ENCODE measurements at places on chromosomes 3 and 15.

- DNase-seq: peak; percentile 72
These were observed 14.4 kb downstream of the ATP13A3 start for GRCh38 chr3:194472290-194472920.

DNA sequence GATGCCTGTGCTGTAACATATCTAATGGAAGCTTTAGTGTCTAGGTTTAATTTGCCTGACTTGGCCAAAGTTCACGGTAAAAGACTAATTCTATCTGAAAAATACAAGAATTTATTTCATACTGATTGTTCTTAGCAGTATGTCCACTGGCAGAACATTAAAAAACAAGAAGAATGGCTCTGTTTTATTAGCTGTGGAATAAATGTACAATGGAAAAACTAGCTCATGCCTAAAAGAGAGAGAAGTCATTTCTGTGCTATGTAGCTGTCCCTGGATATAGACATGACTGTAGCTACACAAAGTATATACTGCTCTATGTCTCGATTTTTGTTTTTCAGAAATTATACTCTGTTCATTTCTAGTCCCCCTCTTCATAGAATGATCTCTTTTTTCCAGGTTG lies 13.9 kb upstream of the VGLL3 start:
- no peak for DNase-seq

DNA sequence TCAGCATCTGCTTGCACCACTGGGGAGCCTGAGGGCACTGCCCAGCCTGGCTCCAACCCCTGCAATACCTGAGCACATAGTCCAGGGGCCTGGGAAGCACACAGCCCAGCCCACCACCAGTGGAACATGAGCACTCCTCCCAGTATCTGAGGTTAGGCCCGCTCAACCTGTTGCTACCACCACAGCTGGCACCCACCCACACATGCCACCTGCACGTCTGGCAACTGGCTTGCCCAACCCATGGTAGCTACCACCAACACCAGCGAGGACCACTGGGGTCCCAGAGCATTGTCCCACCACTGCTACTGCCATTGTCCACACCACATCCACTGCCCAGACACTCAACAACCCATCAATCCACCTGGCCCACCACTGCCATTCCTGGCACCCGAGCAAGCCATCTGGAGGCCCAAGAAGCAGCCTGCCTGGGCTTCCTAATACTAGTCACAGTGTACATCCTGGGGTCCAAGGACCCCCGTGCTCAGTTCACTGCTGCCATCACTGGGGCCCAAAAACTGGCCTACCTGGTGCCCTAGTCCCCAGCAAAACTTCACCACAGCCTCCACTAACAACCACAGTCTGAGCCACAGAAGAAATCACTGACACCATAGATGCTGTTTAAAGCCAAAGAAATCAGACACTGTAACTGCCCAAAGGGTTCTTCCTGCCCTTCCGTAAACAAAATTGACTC lies 62.1 kb upstream of the TBC1D23 start:
- no peak for DNase-seq

- no peak for DNase-seq
These were observed 413.0 kb downstream of the RBMS3 start for GRCh38 chr3:29693863-29694262.

DNA sequence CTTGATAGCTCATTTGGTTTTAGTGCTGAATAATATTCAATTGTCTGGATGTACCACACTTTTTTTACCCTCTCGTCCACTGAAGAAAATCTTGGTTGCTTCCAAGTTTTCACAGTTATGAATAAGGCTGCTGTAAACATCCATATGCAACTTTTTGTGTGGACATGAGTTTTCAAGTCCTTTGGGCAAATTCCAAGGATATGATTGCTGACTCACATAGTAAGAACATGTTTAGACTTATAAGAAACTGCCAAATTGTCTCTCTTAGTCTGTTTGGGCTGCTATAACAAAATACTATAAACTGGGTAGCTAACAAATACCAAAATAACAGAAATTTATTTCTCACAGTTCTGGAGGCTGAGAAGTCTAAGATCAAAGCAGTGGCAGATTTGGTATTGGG lies 59.5 kb upstream of the TNFSF10 start:
- no peak for DNase-seq

GRCh38 chr3:137297770-137298169 lies 340.0 kb downstream of the IL20RB start:
- no peak for DNase-seq

GRCh38 chr3:30628205-30628900 lies 22.0 kb downstream of the TGFBR2 start:
- DNase-seq: peak; percentile 15

DNA sequence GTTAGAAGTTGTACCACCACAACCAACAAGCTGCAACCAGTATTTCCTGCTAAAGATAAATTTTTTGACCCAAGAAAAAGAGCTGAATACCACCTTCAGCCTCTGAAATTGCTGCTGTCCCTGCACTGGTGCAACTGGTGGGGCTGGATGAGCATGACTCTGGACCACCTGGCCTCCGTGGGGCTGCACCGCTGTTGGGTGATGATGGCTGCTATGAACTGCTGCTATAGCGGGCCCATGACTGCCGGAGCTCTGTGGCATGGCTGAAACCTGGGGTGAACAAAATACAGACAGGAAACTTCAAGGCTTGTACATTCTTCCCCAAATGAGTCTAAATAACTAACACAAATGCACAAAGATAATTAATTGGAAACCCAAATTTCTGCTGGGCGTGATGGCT lies 28.9 kb downstream of the SIN3A start:
- DNase-seq: no peak

DNA sequence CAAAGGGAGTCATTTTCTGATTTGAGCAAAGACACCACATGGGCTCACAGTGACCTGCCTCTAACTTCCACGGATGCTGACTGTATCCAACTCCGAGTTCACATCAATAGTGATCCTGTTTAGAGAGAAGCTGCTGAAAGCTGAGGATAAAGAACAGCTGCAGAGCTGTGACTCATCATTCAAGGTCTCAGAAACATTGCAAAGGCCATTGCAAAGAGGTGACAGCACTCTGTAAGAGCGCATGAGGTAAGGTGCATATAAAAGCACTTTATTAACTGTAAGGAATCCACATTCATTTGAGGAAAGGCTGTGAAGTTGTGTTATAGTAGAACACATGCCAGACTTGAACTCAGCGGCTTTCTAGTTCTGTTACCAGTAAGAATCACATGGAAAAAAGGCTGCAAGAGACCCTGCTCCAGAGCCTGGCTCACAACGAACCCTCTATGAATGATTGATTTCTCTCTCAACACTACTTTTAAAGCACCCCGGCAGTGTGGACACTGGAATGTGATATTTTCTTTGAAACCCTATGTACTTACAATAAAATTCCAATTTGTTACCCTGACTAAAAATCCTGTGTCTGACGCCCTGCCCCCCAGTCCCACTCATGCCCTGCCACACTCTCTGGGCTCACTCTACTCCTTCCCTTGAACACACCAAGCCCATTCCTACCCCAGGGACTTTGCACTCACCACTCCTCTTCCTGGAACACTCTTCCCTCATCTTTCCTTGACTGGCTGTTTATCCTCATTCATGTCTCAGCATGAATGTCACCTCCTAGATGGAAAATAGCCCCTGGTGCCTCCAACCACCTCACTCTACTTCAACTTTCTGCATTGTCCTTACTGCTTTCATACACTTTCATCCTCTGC lies 111.2 kb downstream of the LSM3 start:
- DNase-seq: no peak

DNA sequence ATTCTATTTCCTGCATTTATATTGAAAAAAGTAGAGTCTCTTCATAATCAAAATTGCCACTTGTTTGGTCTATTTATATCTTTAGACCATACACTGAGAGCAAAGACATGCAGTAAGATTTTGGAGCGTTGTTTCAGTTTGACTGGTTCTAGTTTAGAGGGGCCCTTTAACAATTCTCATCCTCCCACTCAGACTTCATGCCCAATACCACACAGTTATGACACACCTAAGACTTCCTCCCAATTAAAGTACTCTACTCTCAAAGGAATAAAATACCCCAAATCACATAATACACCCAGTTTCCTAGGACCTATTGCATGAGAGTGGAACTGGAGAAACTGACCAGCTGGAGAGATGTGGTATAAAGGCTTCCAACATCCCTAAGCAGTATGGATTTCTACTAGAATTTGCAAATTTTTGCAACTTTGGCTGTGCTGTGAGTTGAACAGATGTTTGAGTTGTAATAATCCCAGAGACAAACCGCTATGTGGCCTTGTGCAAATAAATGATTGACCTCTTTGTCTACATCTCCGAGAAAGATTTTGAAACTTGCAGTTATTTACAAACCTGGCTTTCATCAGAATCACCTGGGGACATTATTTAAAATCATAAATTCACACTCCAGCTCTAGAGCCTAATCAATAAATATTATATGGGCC lies 170.0 kb upstream of the ROBO2 start:
- no peak for DNase-seq

DNA sequence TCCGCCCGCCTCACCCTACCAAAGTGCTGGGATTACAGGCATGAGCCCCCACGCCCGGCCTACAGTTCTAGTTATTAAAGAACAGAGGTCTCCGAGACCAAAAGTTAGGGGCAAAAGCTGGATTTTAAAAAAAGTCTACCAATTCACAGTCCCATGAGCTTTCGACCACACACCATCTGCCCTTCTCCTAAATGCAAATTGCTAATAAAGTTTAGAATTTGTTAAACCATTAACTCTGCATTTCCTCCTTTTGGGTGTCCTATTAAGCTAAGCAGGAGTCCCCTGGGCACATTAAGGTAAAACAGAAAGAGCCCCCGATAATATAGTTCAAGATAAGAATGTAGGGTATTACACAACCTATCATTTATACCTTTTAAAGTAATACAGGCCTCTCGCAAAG lies 322.7 kb downstream of the FOXP1 start:
- DNase-seq: no peak

GRCh38 chr15:89912145-89912673 lies 543 bp downstream of the ARPIN start:
- DNase-seq: no peak

GRCh38 chr15:83106994-83107840 lies at the start of gene TM6SF1:
Gene TM6SF1 (plus strand): TSS chr15:83107645. CDS start chr15:83107681, 36 bp downstream.
- no peak for DNase-seq

- no peak for DNase-seq
These were observed 56.2 kb downstream of the FHIT start for GRCh38 chr3:61194892-61195538.

Data from NCI-H526 (cell line).